ENCODE measurements at places on chromosomes 13 and 19.

DNA sequence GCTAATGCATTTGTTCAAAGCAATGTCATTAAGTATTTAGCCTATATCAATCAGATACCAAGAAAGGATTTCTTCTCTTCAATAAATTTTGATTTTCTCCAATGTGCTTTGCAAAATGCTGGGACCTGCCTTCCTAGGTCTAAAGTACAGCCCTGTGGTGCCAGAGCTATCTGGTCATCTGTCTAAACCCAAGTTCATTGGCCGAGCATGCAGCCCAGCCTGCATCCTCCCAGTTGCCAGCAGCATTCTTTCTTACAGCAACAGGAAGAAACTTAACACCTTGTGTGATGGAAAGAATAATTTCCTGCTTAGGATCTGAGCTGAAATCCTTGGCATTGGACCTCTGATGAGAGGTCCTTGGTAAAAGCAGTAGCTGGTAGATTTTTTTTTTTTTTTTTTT is 310.0 kb downstream of the RBM26 start:
- no peak for DNase-seq

DNA sequence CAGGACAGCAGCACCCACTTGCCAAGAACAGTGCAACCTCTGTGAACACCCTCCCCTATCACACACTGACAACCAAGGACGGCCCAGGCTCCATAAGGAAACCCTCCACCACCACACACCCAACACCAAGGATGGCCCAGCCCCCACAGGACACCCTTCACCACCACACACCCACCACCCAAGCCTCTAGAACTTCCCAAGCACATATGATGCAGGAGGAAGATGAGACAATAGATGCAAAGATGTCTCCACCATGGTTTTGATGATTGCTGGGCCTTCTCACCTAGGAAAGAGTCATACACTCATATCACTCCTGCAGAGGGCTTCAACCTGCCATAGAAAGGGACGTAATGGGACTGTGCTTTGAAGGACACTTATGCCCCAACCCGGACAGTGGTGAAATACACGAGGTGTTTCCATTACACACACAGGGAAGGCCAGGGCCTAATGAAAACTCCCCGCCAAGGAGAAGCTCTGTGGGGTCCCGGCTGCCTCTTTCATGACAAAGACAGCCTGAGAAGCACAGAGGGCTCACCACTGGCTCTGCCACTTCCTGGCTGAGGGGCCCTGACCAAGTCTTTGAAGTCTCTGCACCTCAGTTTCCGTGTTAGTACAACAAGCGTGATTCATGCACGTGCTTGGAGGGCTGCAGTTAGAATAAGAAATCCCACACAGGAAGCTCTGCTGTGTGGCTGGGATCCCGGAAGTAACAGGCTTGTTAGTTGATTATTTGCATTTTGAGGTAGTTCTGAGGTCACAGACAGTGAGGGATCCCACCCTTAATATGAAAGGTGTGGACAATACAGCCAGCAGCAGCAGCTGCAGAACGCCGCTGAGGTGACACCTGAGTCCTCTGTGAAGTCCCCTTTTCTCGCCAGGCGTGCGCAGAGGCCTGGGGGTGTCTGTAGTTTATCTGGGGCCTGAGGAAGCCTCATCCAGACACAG is 61.9 kb upstream of the ATP12A start:
- DNase-seq, result no peak

DNA sequence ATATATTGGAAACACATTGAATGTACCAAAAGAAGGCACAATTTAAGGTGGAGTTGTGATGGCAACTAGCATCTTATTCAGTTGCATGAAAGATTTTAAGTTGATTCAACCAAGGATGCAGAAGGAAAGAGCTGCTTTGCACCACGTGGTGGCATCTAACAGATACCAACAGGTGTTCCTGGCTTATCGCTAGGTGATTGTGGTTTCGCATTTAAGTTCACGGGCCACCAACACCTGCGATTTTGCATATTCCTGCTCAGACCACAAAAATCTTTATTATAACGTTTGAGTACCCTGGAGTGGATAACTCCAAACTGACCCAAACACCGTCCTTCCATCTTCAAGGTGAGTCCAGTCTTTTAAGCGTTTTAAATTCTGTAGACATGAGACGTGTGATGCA is 45.3 kb downstream of the RGCC start:
- no peak for DNase-seq

GRCh38 chr13:46100191-46100815 is 4.5 kb downstream of the CPB2 start:
- no peak for DNase-seq

GRCh38 chr19:2719920-2720776 is 1.0 kb downstream of the DIRAS1 start:
- no peak for DNase-seq

GRCh38 chr19:56946159-56946558 is 105.6 kb upstream of the PEG3 start:
- DNase-seq, result no peak

GRCh38 chr19:36183245-36183628 is 31.0 kb upstream of the COX7A1 start:
- no peak for DNase-seq

GRCh38 chr13:63086286-63086685 is 1670.6 kb upstream of the PCDH20 start:
- DNase-seq, result no peak

GRCh38 chr19:53782698-53783097 is 41.4 kb downstream of the NLRP12 start:
- no peak for DNase-seq

DNA sequence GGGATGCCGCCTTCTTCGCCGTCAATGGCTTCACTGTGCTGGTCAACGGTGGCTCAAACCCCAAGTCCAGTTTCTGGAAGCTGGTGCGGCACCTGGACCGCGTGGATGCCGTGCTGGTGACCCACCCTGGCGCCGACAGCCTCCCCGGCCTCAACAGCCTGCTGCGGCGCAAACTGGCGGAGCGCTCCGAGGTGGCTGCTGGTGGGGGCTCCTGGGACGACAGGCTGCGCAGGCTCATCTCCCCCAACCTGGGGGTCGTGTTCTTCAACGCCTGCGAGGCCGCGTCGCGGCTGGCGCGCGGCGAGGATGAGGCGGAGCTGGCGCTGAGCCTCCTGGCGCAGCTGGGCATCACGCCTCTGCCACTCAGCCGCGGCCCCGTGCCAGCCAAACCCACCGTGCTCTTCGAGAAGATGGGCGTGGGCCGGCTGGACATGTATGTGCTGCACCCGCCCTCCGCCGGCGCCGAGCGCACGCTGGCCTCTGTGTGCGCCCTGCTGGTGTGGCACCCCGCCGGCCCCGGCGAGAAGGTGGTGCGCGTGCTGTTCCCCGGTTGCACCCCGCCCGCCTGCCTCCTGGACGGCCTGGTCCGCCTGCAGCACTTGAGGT is 7.0 kb downstream of the MAP1S start:
- no peak for DNase-seq

DNA sequence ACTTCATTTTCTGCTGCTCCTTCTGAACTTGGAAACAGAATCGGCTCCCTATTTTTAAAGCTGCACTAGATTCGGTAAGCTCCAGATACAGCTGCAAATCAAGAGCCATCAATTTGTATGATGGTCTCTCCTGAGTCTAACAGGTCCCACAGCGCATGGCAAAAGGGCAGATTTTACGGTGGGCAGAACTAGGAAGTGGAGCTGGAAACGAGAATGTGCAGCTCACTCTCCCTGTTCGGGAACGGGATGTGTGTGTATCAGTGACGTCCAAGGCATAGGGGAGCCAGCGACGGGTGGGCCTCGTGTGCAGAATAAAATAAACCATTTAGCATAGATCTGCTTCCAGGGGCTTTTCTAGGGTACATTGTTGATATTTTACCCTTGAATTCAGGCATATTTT is 74.2 kb downstream of the COL4A1 start:
- DNase-seq, result no peak

DNA sequence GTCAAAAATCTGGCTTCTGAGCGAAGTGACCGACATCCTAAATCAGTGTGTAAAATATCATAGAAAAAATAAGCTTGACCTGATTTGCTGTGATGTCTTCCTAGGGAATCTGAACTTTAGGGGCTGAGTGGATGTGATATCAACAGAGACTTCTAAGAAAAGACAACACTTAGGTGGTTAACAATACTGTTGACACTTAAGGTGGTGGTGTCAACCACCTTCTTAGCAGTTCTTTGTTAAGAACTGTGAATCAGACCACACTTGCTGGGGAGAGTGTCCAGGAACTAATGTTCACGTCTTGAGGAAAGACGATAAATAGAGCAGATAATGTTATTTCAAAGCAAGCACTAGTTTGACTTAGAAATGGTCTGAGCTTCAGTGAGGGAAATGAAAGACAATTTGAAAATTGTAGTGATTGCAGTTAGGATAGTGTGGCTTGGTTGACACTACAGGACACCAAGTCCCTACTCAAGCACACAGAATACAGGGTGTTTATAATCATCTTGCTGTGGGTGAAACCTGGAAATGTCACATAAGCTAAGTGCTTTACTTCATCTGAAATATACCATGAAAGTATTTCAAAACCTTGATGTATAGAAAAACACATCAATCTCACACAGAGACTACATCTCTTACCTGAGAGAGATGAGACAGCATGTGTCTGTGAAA is 1936.5 kb downstream of the PCDH9 start:
- DNase-seq, result no peak

DNA sequence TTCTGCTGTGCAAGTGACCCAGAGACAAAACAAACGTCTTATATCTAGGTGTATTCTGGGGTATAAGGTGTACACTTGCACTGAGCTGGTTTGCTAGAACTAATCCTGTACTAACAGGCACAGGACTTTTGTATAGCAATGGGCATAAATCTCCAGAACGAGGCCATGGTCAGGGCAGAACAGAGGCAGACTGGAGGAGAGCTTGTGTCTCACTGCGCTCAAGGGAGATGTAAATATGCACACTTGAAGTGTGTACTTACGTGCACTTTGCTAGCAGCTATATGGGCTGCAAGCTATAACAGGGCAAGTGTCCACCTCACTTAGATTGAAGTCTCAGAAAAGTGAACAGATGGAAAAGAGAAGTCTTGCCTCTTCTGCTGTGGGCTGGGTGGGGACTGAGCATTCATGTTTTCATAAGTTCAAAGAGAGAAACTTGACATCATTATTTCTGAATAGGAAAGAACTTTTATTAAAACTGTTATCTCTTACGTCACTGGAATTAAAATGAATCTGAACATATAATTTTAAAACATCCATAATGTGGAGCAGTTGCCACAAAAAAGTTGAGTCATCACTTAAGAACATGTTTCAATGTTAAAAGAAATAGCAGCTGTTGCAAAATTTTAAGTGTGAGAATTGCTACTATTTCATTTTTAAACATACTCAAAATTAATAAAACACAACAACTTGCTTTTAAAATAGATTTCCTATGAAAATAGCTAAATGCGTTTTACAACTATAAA is 888.3 kb downstream of the PCDH9 start:
- no peak for DNase-seq

- no peak for DNase-seq
Measured at GRCh38 chr13:21012841-21013681, 48.3 kb downstream of the LATS2 start.

DNA sequence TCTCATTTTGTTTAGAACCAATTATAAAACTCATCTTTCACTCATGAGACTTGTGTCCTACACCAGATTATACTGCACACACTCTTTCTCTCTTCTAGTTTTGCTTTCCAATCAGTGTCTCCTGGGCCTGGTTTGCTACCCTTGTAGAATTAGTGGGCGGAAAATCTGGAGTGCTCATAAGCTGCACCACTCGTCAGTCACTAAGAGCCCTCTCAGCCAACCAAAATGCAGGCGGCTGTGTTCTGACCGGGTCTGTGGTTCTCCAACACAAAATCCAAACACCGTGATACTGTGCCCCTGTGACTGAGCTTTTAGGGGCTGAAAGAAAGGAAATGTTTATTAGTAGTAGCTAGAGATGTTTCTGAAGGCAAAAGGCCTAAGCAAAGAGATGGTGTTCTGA is 83.7 kb upstream of the OBI1 start:
- DNase-seq, result no peak

DNA sequence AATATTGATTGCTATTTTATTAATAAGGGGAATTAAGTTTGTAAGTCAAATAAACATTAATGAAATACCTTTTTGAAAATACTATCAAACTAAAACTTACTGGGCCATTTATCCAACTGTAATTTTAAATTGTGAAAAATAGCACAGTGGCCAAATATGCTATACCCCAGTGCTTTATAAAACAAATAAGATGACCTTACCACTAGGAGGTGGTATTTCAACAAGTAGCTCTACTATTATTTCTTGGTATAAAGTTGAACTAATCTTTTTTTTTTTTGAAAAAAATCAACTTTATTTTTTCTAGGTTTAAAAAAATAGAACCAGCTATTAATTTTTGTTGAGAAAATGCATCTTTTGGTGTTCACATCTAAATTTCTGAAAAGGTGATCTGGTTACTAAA is 14.7 kb downstream of the LACC1 start:
- no peak for DNase-seq

DNA sequence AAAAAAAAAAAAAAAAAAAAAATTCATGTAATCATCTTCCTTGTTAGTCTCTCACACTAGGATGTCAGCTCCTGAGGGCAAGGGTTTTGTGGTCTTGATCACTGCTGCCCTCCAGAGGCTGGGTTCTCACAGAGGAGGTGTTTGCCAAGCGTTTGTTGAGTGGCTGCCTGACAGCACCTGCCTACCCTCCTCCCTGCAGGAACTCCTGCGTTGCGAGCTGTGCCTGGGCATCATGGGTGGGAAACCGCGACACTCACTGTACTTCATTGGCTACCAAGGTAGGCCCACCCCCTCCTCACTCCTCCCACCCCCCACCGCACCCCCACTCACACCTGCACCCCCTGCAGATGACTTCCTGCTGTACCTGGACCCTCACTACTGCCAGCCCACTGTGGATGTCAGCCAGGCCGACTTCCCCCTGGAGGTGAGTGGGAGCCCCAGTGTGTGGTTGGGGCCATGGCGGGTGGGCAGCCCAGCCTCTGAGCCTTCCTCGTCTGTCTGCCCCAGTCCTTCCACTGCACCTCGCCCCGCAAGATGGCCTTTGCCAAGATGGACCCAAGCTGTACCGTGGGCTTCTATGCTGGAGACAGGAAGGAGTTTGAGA is 8.1 kb downstream of the ATG4D start:
- DNase-seq, result no peak

DNA sequence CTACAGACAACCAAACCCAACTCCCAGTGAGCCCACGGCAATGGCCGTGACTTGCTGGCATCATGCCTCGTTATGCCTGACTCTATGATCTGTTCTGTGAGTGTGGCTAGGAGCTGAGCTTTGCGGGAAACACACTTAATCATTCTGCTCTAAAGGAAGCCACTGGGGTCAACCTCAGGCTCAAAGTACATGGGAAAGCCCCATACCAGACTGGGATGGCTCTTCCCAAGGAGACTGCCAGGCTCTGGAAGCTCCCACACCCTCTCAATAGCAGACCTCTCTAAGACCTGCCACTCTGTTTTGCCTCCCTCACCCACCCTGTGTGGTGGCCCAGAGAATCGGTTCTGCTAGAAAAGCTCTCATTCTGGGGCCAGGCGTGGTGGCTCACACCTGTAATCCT is 2.2 kb downstream of the PEPD start:
- DNase-seq, result no peak

Data from omental fat pad (tissue), 4 donors.